ENCODE measurements at places on chromosomes 1 and 21.

GRCh38 chr1:192980856-192981255 lies 78.3 kb downstream of the UCHL5 start:
- DNase-seq, result peak; percentile 27

DNA sequence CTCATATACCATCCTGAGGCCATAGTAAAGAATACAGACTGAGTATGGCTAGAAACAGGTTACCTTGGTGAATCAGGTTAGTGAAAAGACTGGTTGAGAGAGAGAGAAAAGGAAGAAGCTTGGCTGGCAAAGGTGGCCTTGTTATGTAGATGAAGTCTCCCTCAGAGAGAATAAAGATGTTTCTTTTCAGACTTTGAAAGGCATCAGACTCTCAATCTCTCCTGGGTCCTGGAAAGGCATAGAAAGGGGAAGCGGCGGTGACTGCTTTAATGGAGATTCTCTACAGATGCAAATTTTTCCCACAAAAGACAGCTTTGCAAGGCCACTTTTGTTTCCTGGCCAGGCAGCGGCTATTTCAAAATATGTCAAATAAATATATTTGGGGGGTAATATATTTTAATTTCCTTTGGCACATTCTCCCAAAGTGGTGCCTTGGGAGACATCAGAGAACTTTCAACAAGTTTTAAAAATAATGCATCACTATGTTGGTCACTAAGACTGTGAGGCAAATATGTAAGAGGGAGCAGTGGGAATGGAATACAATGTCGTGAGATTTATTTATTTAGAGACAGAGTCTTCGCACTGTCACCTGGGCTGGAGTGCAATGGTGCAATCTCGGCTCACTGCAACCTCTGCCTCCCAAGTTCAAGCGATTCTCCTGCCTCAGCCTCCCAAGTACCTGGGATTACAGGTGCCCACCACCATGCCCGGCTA lies 46.1 kb downstream of the NPHS2 start:
- no peak for DNase-seq

DNA sequence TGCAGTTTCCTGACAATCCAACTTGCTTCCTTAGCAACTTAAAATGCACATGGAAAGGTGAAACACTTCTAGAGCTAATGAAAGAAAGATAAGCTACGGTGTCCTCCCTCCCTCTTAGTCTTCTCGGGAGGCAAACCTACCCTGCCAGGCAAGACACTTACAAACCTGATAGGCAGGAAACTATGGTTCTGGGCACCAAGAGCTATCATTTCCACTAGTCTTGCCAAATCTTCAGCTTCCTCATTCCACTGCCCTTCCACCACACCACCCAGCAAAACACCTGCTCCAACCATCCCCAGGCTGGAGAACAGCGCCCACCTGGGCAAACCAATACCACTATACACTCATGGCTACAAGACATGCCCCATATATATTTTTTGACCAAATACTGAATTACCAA lies 15.2 kb downstream of the NDC1 start:
- DNase-seq, result no peak

GRCh38 chr1:226892524-226892875 lies 22.1 kb downstream of the PSEN2 start:
- DNase-seq, result no peak

- no peak for DNase-seq
Measured at GRCh38 chr1:182561456-182561855, 27.6 kb downstream of the RNASEL start.

DNA sequence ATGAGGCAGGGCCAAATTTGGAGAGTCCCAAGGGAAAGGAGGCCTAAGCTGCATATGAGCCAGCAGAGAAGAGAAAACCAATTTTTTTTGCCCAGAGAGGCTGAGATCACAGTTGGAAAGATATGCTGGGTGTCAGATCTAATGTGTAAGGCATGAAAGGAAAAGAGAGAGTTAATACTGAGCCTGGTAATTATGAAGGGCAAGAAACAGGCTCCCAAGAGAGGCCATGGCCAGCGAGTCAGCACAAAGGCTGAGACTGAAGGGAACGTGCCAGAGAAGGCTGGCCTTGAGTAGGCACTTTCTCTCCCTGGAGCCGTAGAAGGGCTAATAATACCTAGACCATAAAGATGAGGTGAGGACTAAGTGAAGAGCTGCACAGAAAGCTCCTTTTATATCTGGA lies 31.8 kb upstream of the BEND5 start:
- DNase-seq, result no peak

GRCh38 chr1:215739025-215739424 lies 171.9 kb downstream of the KCTD3 start:
- DNase-seq, result no peak
